ENCODE measurements at places on chromosomes 16 and 17. TPM values are rescaled to one million over a fixed set of nuclear protein-coding genes. Genes with fewer than 3 reads are reported as not detected.

DNA sequence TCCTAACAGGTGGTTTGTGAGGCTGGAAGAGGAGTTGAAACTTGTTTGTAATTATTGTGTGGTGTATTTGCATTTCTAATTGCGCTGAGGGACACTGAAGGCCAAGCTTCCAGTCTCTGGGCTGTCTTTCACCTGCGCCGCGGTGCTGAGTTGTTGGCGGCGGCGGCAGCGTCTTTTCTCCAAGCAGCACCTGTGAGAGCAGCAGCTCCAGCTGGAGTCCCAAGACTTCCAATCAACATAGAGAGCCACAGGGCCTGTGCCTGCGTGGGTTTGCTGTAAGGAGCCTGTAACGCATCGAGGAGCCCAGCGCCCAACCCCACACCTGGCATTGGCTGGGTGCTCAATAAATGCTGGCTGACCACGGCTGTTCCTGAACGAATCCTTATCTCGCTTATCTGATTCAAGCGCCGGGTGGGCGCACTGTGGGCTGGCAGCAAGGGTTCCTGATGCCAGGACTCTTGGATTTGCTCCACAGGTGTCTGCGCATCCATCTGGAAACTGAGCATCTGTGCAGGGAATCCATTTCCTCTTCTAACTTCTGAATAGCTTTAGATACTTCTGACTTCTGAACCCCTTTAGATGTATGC, 138.1 kb downstream of the ASIC2 start:
- no peak for DNase-seq

PLEKHH3 gene
- 18.6 TPM for polyA plus RNA-seq

MT1G gene
- 31.1 TPM for polyA plus RNA-seq

DNA sequence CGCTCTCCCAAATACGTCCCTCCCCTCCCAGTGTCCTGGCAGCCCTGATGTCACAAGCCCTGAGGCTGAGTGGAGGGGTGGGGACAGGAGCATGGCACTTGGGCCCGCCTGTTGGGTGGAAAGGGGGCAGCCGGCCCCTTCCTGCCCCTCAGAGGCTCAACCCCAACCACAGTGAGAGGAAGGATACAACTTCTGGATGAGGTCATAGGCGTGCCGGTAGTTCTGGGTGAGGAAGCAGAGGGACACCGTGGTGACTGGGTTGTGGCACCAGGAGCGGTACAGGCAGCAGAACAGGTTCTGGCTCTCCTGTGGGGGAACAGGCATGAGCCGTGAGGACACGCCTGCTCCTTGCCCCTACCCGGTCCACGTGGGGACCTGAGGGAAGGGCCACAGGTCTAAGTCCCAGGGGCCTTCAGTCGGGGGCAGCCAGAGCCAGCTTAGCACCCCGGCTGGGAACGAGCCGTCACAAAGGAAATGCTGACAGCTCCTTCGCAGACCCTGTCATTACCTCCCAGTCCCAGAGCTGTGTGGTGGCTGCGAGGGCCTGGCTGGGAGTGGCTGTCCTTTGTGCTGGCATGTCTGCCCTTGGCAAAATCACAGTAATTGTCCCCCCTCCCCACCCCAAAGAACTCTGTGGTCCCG, 11.2 kb upstream of the MTSS2 start:
- DNase-seq = no peak

DNA sequence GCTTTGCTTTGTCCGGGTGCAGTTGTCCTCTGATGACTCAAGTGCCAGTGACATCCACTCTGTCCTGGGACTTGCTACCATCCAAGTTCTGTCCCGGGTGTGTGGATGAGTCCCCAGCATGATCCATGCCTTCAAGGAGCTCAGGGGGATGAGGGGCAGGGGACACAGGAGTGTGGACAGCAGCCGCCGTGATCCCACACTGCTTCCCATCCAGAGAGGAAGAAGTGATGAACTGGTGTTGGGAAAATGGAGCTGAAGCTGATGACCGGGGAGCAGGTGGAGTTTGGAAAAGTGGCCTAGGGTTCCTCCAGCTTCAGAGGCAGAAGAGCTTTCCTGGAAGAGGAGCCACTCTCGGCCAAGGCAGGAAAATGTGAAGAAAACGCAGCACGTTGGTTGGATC, 249.6 kb upstream of the TNRC6C start:
- no peak for DNase-seq

GRCh38 chr17:67052720-67053437, 8.5 kb downstream of the CACNG1 start:
- no peak for DNase-seq

DNA sequence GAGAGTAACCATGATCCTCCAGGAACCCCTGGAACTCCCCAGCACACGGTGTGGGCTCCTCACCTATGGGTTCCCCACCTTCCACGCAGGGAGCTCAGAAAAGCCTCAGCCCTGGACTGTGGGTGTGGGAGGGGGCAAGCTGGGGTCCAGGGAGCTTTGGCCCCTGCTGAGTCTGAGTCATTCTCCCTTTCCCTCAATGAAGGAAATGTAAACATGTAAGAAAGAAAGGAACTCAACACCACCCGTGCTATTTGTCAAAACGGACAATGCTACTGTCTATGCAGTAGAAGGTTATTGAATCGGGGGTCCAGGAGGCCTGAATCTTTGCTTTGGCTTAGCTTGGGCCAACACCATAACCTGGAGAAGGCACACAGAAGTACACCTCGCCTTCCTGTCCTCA, 222.8 kb downstream of the PMP22 start:
- no peak for DNase-seq

DNA sequence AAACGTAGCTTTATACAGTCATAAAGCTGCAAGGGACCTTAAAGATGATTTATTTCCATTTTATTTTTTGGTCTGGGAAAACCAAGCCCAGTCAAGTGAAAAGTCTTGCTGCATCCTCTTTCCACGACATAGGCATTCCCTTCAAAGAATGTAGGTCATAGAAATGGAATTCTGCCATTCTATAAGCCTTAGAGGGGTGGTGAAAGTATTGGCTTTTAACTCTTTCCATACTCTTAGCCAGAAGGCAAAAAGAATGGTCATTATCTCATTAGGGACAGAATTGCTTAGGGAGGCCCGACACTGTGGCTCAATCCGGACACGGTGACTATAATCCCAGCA, 7.9 kb upstream of the MSL1 start:
- DNase-seq = no peak

- DNase-seq = no peak
Measured at GRCh38 chr17:52751051-52751450, 592.5 kb upstream of the CA10 start.

DNA sequence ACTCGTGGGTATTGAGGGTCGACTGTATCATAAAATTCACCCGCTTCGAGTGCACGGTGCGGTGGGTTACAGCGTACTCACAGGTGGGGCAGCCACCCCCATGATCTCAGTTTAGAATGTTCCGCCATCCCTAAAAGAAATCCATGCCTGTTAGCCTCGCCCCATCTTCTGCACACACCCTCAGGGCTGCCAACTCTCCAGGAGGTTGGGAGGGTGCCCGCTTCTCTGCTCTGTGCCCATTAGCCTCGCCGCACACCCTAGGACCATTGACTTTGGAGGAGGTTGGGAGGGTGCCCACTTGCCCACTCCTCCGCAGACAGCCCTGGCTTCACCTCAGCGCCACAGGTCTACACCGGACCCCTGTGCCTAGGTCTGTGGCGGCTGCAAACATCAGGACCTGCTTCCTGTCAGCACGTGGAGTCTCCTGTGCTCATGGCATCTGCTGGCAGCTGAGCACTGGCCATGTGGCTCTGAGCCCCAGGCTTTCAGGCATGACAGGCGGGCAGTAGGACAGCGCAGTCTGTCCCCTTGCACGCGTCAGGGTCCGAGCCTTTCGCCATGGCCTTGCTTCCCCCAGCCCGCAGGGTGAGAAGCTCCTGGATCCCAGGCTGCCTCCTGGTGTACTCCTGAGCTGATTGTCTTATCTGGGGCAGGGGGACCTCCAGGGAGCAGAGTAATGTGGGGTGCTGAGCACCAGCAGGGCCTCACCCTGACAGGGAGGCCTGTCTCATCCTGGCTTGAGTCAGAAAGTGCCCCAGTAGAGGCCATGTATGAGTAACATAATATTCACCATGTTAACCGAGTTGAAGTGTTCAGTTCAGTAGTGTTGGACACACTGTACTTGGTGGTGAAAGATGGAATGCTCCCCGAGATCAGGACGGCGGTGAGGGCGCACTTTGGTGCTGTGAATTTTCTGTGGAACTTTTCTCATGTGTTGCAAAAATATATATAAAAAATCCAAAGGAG, 21.9 kb downstream of the NME3 start:
- DNase-seq = no peak

CACNG4 gene
- 3.5 TPM for polyA plus RNA-seq

GRCh38 chr17:59124665-59125064, 18.0 kb upstream of the TRIM37 start:
- no peak for DNase-seq

DNA sequence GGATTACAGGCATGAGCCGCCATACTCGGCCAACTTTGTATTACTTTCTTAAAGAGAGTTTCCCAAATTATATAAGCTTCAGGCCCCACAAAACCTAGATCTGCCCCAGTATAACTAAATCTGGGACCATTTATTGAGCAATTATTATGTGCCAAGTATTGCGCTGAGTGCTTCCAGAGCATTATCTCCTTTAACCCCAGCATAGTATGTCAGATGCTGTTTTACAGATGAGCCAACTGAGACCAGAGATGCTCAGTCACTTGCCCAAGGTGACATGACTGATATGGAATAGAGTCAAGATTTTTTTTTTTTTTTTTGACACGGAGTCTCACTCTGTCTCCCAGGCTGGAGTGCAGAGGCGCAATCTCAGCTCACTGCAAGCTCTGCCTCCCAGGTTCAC, 1.9 kb upstream of the ERBB2 start:
- DNase-seq = no peak

- no peak for DNase-seq
Measured at GRCh38 chr16:23823475-23824384, 12.1 kb upstream of the PRKCB start.

GRCh38 chr16:80725566-80726162, 78.7 kb downstream of the CDYL2 start:
- DNase-seq = no peak

DNA sequence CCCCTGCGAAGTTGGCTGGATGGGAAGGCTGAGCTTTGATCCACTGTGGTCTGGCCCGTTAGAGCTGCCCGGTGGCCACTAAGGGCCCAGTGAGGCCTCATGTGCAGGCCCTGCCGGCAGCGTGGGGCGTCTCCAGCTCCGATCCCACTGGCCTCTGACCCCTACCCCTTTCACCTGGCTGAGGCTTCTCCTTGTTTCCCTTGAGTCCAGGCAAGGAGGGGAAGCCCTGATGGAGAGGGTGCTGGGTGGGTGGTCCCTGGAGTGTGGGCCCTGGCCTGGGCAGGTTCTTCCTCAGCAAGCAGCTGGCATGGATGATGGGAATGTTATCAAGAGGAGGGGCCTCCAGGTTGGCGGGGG, 356.8 kb downstream of the SEC14L1 start:
- no peak for DNase-seq

- DNase-seq = no peak
Measured at GRCh38 chr16:87043231-87044031, 273.8 kb downstream of the C16orf95 start.

GRCh38 chr17:36153895-36154610, 22.4 kb downstream of the TBC1D3B start:
- DNase-seq = no peak

SLC26A11 gene
- 33.8 TPM for polyA plus RNA-seq

MLX gene
- polyA plus RNA-seq = 36.1 TPM

DNA sequence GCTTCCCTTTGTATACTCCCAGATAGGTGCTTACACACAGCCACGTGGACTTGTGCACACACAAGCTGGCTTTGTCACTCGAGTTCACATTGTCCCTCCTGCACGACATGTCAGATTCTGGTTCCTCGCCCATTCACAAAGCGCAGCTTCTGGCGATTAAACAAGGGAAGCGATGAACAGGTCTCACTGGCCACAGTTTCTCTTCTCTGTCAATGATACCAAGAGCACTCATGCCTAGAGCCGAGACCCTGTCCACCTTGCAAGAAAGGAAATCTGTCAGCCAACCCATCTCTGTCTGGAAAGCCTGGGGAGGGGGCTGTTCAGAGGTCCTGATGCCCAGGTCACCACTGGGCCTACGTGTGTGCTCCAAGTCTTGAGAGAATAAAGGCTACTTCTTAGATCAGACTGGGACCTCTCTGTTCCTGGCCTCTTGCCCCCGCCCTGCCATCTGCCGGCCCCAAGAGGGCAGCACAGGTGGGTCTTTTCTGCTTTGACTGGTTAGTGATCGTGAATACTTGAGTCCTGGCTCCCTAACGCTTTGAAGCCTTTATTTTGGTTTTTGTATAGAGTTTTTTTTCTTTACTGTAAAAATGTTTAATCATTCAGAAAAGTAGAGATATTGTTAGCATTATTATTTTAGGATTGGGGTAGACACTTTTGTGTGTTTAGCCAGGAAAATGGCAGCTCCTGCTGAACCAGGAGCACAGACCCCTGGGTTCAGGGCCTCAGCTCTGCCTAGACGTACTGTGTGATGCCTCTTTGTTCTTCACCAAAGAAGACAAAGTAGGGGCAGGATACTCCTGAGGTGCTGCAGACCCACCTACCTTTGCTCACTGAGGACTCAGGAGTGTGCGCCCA, 104.7 kb downstream of the MRM1 start:
- DNase-seq = peak; percentile 33

DNA sequence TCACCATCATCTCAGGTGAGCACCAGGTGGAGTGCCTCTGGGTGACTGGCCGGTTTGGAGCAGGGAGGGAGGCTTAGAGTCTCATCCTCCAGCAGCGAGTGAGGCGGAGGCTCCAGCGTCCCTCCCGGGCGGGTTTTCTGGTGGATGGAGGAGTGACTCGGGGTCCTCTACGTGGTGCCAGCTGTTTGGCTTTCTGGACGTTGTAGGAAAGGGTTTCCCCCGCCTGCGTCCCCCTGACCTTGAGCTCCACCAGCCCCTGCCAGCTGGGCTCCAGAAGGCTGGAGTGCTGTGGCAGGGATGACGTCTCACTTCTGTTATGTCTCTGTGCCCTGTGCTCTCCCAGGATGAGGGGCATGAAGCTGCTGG, 522 bp downstream of the DNASE1 start:
- no peak for DNase-seq

DNA sequence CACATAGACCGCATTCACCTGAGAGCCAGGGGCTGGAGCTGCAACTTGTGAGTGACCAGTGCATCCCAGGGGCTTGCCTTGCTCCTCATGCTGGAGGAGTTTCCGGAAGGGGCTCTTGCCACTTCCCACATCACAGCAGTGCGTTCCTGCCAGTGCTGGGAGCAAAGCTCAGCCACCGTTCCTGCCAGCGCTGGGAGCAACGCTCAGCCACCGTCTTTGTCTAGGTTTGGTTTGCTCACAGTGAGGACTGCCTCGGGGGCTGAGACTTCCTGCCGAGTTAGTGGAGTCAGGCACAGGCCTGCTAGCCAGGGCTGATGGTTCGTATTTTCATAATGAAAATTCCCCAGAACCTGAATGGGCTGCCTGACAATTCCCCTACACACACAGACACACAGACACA, 5.4 kb upstream of the CHRNE start:
- DNase-seq = no peak

GRCh38 chr16:25151996-25152395, 40.5 kb downstream of the LCMT1 start:
- DNase-seq = no peak
